ENCODE measurements at places on chromosomes 4 and X. TPM values are rescaled to one million over a fixed set of nuclear protein-coding genes. Genes with fewer than 3 reads are reported as not detected.

- peak; percentile 60 for DNase-seq
Observed at GRCh38 chr4:184453365-184454160, 20.8 kb downstream of the IRF2 start.

DNA sequence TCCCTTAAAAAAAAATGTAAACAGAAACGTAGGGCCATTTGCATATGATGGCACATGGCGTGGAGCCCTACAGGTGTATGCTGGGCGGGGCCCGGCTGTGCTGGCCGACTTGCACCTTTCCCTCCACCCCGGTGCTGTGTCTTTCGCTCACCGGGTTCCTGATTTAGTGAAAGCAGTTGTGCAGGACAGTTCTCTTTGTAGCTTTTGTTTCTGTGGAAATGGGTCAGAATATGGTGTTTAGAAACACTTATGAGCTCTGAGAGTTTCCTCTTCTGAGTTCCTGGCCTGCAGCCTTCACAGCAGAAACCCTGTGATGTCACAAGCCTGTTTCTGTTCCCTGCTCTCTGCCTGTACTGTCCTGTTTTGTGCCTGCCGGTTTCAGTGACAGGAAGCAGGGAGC, 22.5 kb upstream of the MSANTD1 start:
- DNase-seq = no peak

DNA sequence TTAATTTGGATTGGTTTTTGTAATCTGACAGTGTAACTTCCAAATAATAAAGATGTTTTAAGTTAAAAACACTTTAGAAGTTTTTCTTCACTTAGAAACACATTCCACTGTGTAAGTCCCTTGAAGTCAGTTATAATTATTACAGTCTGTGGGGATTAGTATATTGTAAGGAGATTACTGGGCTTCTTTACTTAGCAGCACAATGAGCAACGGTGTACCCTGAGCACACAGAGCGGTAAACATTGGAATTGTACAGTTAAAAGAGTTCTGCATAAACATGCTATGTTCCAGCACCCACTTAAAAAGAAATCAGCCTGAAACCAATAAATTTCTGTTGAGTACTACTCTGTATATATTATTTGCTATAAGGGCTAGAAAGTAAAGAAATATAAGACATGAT, 44.3 kb downstream of the CCSER1 start:
- no peak for DNase-seq

- DNase-seq = peak; percentile 51
Observed at GRCh38 chr4:105158837-105159236, 12.2 kb downstream of the TET2 start.

GRCh38 chr4:96677499-96677898, 837.6 kb downstream of the PDHA2 start:
- no peak for DNase-seq

- DNase-seq = peak; percentile 43
Observed at GRCh38 chr4:1717129-1718094, 3.7 kb downstream of the TMEM129 start.

GRCh38 chr4:25441519-25442117, 64.6 kb downstream of the ANAPC4 start:
- peak; percentile 92 for DNase-seq

- DNase-seq = peak; percentile 45
Observed at GRCh38 chr4:17153572-17153971, 255.1 kb upstream of the LDB2 start.

GRCh38 chr4:55931833-55932232, 16.9 kb upstream of the CEP135 start:
- DNase-seq = no peak

GRCh38 chrX:124860736-124861135, 458.9 kb upstream of the TEX13C start:
- DNase-seq = no peak

DNA sequence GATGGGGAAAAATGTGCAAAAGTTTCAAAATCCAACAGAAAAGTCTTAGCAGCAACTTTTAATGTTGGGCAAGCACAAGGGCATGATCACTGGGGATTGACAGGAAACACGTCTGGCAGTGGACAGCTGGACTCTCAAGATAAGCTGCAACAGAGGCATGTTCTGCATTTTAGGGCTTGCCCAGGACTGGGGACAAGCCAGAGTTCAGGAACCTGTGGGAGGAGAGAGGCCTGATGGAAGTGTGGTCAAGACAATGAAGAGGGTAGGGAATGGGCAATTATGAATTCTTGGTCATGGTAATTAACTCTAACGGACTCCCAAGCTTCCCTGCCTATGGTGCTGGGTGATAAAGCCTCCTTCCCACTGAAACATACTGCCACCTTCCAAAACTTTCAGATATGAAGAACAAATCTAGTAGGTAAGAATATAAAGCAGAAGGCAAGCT, 48.4 kb downstream of the ANXA3 start:
- no peak for DNase-seq

DNA sequence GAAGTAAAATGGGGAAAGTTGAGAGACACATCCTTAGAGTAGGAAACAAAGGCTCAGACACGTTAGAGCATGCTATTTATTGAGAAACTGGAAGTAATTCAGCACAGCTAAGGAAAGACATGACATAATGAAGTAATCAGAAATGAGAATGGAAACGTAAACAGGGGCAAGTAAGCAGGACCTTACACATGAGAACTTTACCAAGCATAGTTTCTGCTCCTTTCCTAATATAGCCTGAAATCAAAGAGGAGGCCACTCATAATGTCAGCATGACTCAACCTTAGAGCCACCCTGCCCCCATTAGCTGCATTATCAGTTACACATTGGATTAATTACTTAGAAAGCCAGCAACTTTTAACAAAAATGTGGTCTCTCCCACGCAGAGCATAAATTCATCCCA, 558.3 kb upstream of the GRIA3 start:
- DNase-seq = no peak

DNA sequence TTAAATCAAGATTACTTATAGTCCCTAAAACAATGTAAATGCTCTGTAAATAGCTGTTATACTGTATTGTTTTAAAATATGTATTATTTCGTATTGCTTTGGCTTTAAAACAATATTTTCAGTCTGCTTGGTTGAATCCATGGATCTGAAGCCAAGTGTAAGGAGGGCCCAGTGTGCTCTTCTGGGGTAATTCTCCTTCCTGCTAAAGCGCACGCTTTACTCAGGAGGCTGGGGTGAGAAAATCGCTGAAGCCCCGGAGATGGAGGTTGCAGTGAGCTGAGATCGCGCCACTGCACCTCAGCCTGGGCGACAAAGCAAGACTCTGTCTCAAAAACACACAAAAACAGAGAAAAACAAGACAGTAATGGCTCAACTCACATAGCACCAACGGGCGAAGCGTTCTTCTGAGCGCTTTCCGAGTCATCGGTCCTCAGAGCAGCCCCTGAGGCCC, 391 bp upstream of the IDUA start:
- no peak for DNase-seq

DNA sequence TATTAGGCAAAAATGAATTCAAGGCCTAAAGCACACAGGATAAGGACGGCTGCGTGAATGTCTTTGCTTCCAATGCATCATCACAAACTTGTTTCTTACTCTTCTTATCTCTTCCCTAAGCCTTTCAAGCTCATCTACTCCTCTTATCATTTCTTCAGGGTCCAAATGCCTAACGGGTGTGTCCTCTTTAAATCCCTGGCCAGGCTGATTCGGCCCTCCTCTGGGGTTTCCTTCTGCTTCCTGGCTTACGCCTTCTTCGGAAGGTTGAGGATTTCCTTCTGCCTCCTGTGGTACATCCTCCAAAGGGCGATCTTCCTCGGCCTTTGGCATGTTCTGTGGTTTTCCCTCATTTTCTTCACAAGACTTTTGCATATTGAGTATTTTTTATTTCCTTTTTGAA, 1.3 kb downstream of the TCEAL8 start:
- peak; percentile 57 for DNase-seq

DNA sequence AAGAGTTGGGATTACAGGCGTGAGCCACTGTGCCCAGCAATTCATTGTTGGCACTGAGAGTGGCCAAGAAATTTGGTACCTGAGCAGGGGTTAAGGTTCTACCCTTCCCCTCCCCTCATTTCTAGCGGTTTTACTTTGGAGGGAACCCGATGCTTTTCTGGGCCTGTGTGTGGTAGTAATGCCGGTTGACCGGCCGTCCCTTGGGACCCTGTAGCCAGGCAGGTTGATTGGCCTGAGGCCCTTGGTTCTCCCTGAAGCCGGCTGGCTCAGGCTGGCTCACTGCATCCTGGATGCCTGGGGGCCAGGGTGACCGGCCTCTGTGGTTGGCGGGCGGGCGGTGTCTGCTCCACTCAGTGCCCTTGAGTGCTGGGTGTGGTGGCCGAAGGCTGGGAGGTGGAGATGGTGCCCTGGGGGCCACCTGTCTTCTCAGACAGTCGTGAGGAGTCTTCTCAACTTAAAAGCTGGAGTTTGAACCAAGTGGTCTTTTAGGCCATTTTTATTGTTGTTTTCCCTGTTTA, 45.6 kb downstream of the RGS12 start:
- no peak for DNase-seq

GRCh38 chrX:70029863-70030262, 19.9 kb downstream of the AWAT2 start:
- DNase-seq = no peak

- DNase-seq = no peak
Observed at GRCh38 chrX:110004731-110005369, 1.9 kb downstream of the TMEM164 start.

- no peak for DNase-seq
Observed at GRCh38 chrX:136191171-136191570, 43.8 kb downstream of the FHL1 start.

DNA sequence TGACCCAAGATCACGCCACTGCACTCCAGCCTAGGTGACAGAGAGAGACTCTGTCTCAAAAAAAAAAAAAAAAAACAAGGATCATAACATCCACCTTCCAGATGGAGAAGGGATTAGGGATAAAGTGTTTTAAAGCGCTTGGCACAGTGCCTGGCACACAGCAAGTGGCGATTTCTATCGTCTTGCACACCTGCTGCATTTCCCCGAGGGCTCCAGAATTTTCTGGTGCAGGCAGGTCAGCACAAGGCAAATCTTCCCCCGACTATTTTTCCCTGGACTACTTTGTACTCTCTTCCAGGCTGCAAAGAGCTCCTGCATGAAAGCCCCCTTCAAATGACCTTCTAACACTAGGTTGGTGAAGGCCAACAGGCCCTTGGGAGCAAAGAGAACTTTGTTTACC, 57.3 kb downstream of the APBB2 start:
- no peak for DNase-seq

DNA sequence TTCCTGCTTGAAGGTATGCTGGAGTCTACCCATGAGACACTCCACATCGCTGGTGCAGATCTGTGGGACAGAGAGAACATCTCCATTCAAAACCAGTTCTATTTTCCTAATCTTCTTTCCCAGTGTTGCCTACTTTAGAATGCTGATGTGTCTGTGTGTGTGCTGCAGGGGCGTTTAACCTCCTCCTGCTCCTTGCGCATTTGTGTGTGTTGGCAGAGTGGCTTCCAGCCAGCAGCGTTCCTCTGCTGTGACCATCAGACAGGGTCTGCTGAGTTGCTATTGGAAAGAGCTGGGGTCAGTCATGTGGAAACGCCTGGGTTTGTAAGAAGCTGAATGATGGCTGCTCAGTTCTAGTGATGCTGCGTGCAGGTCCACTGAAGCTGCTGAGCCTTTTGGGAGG, 223.6 kb downstream of the RBMX2 start:
- DNase-seq = no peak

DNA sequence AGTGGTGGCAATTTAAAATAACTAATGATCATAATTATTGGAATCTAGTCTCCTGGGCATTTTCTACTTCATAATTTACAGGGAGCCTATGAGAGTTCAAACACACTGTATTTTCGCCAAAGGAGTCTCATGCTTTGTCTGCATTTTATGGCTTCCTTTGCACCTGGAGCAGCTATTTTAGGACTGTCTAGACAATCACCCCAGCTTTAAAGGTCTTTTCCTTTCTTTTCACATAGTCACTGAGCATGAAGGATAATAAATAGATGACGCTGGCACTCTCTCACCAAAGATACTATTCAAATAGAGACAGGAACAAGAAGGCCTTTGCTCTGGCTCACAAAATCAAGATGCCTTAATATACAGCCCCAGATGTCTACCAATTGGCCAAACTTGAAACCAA, 43.0 kb downstream of the AMELX start:
- no peak for DNase-seq

DNA sequence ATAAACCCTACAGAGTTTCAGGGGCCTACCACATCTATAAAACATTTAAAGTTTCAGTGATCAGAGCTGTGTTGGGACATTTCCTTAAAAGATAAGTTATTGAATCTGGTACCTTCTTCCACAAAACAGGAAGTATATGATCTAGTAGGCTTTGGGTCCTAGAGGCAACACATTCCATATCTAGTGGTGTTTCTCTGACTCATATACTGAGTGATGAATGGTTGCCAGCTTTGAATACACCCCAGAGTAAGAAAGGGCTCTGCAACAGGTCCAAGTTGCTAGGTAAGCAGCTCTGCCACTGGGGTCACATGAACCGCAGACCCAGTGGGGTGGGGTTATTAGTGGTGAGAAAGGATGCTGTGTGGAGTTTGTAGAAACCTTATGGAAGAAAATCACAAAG, 32.4 kb upstream of the BLTP1 start:
- no peak for DNase-seq

GRCh38 chr4:155208258-155209054, at the start of gene NPY2R:
Gene NPY2R (plus strand): TSS chr4:155208636. CDS start chr4:155213940, 5,304 bp downstream.
- peak; percentile 91 for DNase-seq

DNA sequence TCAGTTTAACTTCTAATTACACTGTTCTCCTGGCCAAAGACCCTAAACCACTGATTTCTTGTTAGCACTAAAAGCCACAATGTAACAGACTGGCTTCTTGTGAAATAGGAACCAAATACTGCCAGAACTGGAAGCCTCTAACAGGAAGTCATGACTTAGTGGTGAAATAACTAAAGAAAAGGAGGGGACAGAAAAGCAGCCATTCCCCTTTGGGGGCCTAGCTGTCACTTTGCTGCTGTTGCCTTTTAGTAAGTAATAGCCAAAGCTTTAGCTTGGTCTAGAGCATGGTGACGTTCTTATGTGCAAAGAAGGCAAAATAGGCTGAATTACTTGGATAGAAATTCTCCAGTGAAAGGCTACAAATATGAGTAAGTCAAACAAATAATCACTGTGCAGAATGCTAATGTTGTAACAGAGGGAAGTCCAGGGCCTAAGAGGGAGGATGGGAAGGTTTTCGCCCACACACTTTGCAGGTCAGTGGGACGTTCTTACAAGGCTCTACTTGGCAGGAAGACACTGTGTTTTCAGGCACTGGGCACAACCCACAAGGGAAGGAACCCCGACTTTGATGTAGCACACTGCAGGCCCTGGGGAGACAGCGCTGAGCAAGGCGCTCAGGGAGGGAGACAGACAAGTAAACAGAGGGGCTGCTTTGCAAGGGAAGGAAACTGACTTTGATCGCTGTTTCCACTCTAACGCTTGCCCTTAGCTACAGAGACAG, 16.7 kb downstream of the GAB3 start:
- DNase-seq = no peak

The GYG2 gene
- 52.6 TPM for total RNA-seq

The EDNRA gene
- 12.3 TPM for total RNA-seq

The VAMP7 gene
- 36.5 TPM for total RNA-seq

The CXorf49 gene
- not detected for total RNA-seq

The ADGRA3 gene
- total RNA-seq = 21.7 TPM

The USP17L29 gene
- not detected for total RNA-seq

The MAGEA1 gene
- not detected for total RNA-seq

The SMS gene
- total RNA-seq = 123 TPM

The SPANXN3 gene
- total RNA-seq = not detected

The ZDHHC9 gene
- 39.5 TPM for total RNA-seq

The PNMA6A gene
- total RNA-seq = 7.1 TPM

The SAGE1 gene
- total RNA-seq = not detected

The CPXCR1 gene
- total RNA-seq = not detected

Data from endodermal cell (in vitro differentiated cells).